ENCODE measurements at places on chromosomes 11 and 22. TPM values are rescaled to one million over a fixed set of nuclear protein-coding genes. Genes with fewer than 3 reads are reported as not detected.

Gene MED17
- 19.3 TPM for total RNA-seq

Gene OPCML
- total RNA-seq: 0.76 TPM

Gene SLC22A6
- not detected for total RNA-seq

Gene NRGN
- total RNA-seq: 8.2 TPM

Gene P2RY6
- 2.0 TPM for total RNA-seq

Gene APOA5
- not detected for total RNA-seq

Gene SESN3
- 9.0 TPM for total RNA-seq

Measured in left cardiac atrium (tissue), 4 donors.